ENCODE measurements at places on chromosomes 3 and 15.
A peak's percentile ranks its signal among the peaks of the same experiment; 100 is the strongest.

GRCh38 chr15:95277266-95277665 lies 1045.9 kb downstream of the MCTP2 start:
- no peak for DNase-seq

GRCh38 chr15:62625429-62626033 lies 417.0 kb upstream of the TPM1 start:
- DNase-seq, result no peak

DNA sequence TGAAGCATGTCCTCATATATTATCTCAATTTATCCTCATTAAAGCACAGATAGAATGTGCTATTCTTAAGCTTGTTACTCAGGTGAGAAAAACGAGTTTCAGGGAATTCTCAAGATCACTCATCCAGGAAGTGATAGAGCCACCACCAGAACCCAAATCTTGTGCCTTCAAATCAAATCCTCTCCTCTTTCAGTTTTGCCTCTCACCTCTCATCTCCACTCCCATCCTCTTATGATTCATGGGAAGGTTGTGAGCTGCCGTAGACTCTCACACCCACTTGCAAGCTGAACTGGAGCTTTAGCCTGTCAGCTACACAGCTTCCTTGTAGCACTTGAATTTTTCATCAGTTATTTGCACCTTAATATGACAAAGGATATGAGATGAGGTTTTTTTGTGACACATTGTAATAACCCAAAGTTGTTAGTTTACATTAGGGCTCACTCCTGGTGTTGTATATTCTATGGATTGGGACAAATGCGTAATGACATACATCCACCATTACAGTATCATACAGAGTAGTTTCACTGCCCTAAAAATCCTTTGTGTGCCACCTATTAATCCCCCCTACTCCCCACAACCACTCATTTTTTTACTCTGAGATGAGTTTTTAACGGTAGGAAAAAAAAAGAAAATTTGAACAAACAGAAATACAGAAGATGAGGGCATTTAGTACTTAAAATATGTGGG lies 25.7 kb downstream of the GPR15 start:
- no peak for DNase-seq

DNA sequence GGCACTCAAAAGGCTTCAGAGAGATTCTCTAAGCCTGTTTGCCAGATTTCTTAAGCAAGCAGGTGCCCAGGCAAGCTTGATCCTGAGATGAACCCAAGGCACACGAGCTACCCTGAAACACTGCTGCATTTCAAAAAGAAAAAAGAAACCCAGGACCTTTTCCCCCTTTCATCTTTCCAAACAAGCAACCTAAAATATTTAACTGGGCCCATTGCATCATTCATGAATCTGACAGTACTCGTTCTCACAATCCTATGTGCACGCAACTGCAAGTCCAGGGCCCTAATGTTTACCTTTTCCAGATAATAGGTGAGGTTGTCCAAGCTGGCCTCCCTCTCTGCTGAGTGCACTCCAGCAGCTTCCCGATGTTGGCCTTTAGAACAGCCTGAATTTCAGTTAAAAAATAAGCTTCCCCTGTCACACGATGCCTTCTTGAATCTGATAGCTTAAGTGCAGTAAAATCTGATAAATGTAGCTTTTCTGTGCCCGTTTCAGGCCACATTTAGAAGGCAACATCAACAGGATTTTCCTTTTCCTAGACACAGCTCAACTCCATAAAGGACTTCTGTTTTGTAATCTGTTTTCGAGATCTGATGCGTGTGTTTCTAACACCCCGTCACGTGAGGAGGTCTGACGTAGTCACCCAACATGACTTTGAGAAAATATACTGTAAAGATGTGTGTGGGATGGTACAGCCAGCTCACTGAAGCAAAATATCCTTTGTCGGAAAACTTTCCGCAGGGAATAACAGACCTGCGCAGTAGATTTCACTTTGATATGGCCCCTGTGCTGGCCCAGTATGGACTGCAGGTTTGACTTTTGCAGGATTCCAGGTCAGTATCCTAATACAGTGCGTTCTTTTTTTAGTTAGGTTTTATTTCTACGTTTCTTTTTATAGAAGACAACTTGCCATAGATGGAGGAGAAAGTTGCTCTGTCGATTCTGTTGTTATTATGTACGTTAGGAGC lies 55.1 kb upstream of the RASA2 start:
- peak; percentile 95 for DNase-seq

DNA sequence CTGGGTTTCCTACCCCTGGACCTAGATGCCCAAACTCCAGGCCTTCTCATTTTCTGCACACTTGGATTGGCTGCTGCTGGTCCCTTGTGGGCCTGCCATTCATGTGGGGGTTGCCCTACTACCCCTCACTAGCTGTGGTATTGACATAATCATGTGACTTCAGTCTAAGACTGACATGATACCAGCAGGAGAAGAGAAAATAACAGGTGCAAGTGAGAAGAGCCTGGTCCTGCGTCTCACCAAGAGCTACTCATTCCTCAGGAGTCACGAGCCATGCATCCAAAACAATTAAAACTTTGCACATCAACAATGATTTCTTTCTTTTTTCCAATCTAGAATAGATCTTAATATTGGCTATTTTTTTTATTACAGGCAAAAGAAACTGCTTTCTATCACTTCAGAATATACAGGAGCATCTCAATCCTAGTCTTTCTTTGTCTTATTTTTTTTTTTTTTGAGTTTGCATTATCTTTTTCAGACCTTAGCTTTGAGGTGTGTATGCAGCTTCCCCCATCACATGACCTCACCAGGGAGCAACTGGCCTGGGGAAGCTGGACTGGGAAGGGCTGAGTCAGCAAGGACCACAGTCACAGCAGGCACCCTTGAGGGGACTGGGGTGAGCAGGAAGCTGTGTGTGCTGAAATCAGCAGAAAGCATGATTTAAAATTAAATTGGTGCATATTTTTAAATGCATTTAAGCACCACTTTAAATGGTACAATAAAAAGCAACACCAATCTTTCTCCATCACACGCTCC lies 27.6 kb downstream of the SLC9A9 start:
- DNase-seq, result no peak

DNA sequence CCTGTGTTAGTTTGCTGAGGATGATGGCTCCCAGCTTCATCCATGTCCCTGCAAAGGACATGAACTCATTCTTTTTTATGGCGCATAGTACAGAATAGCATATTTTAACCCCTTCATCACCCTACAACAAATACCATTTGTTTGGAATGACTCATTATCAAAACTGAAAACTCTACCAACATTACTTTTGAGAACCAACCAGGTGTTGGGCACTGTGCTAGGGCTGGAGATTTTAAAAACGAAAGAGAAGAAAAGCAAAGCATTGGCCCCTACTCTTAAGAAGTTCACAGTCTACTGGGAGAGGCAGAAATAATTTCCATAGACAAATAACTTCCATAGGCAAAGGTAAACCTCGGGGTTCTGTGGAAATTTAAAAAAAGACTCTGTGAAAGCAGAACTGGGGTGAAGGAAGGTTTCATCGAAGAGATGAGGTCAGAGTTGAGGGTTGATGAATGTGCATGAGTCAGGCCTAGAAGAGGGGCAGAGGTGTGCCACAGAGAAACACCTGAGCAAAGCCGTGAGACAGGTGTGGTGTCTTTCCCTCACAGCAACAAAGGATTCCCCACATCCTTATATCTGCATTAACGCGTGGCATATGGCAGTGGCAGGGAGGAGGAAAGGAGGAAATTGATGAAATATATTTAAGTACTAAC lies 51.0 kb downstream of the MCF2L2 start:
- DNase-seq, result no peak

DNA sequence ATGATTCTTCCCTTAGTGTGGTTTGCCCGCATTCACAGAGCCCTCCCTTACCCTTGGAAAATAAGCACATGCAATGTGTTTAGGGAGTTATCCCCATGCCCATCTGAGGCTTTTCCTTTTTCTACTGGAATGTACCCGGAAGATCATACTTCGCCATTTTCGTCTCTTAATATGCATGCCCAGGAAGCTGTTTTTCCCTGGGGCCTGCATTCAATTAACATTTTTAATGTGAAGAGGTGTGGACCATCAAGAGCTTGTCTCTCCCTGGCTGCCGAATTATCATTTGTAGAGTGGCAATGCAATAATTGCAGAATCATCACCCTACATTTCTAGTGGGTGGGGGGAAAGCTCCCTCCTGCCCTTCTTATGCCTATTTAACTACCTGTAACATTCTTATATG lies 976.3 kb downstream of the DIPK2A start:
- DNase-seq, result no peak

- no peak for DNase-seq
Measured at GRCh38 chr3:146881966-146882760, 277.0 kb upstream of the PLSCR5 start.

DNA sequence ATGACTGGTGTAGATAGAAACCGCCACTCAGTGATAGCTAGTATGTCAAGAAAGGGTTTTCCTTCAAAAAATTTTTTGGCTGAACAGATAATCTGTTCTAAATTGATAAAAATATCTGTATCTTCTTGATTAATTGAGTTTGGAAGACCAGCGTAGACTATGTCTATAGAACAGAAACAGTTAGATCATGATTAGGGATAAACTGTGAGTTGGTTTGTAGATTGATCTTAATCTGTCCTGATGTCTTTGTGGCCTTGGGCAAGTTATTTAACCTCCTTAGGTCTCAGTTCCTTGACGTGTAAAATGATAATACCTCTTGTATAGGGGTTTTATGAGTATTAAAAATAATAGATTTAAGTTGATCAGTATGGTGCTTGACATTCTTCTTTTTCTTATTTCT lies 4.7 kb downstream of the NFKBIZ start:
- no peak for DNase-seq

- no peak for DNase-seq
Measured at GRCh38 chr3:107797586-107797985, 274.8 kb downstream of the BBX start.

DNA sequence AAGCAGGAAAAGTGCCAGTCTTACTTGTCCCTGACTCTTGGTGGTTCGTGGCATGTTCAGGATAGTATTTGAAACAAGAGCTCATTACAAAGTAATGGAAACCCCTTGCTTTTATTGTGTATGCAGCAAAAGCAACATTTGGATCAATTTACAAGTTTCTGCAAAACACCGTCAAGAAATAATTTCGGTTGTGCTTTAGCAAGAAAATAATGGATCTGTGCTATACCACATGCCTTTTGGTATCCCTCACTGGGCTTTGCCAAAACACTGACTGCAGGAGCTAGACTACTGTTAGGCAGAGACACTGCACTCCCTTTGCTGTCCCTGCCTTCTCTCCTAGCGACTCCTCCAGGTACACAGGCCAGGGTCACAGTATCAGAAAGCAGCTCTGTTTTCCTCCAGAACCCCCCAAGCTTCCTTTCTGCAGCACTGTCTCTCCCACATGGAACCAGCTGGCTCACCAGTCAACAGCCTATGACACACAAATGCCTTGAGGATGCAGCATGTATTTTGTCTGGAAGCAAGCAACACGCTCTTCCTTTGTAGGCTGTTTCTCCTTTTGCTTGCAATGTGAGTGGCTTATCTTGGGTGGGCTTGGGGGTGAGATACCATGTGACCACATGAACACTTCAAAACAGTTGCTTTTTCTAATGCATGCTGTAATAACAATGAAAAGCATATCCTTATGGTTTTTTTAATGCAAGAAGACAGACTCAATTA lies 111.4 kb downstream of the PGPEP1L start:
- DNase-seq, result peak; percentile 90

DNA sequence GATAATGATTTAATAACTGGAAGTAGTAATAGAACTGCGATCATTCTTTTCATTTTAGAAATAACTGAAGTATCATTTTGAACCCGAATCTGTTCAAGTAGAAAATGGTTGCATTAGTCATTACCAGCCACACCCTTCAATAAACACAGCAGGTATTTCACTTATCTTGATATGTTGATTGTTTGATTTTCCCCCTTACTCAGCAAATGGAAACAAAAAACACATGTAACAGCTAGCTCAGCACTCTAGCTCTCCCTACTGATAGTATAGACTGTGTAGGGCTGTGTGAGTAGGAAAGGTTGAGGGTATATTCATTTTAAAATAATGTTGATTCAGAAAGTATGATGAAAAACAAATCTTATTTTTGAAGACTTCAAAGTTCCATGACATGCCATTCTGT lies 1.1 kb upstream of the GPR149 start:
- DNase-seq, result no peak

GRCh38 chr15:74821091-74821789 lies 5.2 kb upstream of the CPLX3 start:
- DNase-seq, result no peak

GRCh38 chr3:119294696-119295671 lies 801 bp downstream of the ARHGAP31 start:
- DNase-seq, result peak; percentile 59

DNA sequence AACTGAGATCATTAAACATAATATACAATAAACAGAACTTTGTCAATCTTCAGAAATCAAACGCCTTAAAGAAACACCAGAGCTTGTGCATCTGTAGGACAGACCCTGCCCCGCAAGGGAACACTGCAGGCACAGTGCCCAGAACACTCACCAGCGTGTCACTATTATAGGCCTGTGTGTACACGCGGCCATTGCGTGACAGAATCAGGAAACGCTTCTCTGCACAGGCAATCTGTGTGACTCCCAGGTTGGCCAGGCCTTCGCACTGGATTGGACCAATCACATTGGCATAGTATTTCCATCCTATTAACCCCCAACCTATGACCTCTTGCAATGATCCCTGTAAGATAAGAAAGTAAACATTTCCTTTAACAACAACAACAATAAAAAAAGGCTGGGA lies 52.9 kb downstream of the HERC2 start:
- no peak for DNase-seq

- DNase-seq, result no peak
Measured at GRCh38 chr15:59654046-59654445, 3.3 kb downstream of the GTF2A2 start.

DNA sequence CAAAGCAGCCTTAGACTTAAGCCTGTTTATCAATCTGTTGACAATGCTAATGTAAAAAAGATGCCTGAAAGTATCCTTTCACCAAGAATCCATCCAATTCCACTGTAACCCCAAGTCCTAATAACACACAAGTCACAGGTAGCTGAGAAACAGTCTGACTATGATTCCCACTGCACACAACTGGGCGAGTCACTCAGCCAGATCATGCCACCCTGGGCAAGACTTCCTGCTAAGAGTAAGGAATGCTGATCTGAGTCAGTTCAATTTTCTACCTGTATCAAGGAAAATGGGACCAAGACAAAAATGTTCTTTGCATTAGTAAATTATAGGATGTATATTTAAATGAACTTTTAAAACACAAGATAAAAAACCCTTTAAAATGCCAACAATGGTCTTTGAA lies 33.3 kb downstream of the NPTN start:
- DNase-seq, result no peak

Data from COLO829 (cell line).